Ovary (tissue), 10 donors: ENCODE measurements at places on chromosomes 11 and 22. TPM values are rescaled to one million over a fixed set of nuclear protein-coding genes. Genes with fewer than 3 reads are reported as not detected.

Gene USP47
- 43.9 TPM for total RNA-seq

Gene SCGB1A1
- total RNA-seq = not detected

Gene ESAM
- 24.7 TPM for total RNA-seq

Gene ASRGL1
- total RNA-seq = 12.3 TPM

Gene DEFB131B
- not detected for total RNA-seq

- no peak overlapping the region for H3K27ac ChIP-seq
- H3K4me1 ChIP-seq = no peaks in the 10 kb centered on the region
- H3K4me3 ChIP-seq = no peak overlapping the region
- no peaks in the 10 kb centered on the region for H3K36me3 ChIP-seq
These were observed 125.2 kb upstream of the SPON1 start for GRCh38 chr11:13837286-13837685.

DNA sequence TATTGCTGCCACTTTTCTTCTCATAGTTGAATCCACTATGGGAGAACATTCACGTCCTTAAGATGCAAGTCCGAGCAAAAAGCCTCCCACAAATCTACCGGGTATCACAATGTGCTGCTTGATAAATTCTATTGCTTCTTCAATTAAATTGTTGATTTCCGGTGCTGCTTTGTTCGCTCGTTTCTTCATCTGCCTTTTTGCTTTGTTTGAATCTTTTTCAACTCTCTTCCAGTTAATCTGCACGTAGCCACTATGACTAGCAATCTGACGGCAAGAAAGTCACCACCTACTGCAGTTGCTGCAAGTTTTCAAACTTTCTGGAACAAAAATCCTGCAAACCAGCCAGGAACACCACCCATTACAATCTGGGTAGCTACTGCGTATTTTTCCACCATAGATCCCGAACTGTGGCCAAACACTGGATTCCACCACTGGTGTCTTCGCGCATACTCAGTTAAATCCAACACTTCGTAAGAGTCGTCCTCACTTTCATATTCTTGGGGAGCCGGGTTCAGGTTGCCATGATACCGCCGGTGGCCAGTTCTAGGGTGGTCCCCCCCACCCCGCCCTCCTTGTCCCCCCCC, 59.1 kb downstream of the CLMP start:
- no peaks in the 10 kb centered on the region for H3K27me3 ChIP-seq
- H3K36me3 ChIP-seq = no peaks in the 10 kb centered on the region
- H3K27ac ChIP-seq = no peak overlapping the region
- peaks cover 6% of the 10 kb centered on the region for H3K4me1 ChIP-seq
- no peak for DNase-seq

- no peaks in the 10 kb centered on the region for H3K27me3 ChIP-seq
- peaks cover 5% of the 10 kb centered on the region for H3K4me1 ChIP-seq
These were observed 1.5 kb downstream of the FEZ1 start for GRCh38 chr11:125494561-125494960.

GRCh38 chr11:115848611-115849010, 344.4 kb upstream of the CADM1 start:
- no peak overlapping the region for H3K27ac ChIP-seq
- H3K27me3 ChIP-seq = no peaks in the 10 kb centered on the region
- H3K4me1 ChIP-seq = no peaks in the 10 kb centered on the region
- H3K36me3 ChIP-seq = no peaks in the 10 kb centered on the region
- DNase-seq = no peak
- no peak overlapping the region for H3K4me3 ChIP-seq

DNA sequence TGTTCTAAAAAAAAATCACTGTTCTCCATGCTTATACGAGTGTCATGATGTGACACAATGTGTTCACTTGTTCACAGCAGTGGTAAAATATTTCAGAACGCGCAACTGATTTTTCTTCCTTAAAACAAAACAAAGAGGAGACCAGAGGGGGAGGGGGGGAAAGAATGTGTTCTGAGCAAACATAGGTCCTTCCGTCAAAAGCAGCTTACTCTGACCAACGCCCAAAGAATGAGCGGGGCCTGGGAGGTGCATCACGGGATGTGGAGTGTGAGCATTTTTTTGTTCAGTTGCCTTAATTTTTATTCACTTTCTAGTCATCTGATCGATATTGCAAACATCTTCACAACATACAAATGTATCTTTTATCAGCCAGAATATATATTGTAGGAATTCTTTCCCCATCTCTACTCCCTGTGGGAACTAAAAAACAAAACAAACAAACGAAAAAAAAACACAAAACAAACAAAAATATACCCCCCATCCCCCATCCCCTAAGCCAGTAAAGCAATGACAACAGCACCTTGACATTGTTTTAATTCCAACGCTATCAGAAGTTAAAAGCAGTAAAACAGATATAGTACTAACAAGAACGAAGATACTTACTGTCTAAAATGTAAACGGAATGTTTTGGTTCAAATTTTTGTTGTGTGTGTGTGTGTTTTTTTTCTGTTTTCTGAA, 43.3 kb downstream of the BDNF start:
- H3K36me3 ChIP-seq = no peaks in the 10 kb centered on the region
- H3K27me3 ChIP-seq = no peaks in the 10 kb centered on the region
- H3K27ac ChIP-seq = no peak overlapping the region
- DNase-seq = no peak
- H3K4me3 ChIP-seq = no peak overlapping the region
- H3K4me1 ChIP-seq = no peaks in the 10 kb centered on the region

GRCh38 chr22:49754696-49755630, 72.7 kb downstream of the BRD1 start:
- H3K4me3 ChIP-seq = no peak overlapping the region
- no peak overlapping the region for H3K27ac ChIP-seq
- no peaks in the 10 kb centered on the region for H3K27me3 ChIP-seq
- H3K36me3 ChIP-seq = no peaks in the 10 kb centered on the region

DNA sequence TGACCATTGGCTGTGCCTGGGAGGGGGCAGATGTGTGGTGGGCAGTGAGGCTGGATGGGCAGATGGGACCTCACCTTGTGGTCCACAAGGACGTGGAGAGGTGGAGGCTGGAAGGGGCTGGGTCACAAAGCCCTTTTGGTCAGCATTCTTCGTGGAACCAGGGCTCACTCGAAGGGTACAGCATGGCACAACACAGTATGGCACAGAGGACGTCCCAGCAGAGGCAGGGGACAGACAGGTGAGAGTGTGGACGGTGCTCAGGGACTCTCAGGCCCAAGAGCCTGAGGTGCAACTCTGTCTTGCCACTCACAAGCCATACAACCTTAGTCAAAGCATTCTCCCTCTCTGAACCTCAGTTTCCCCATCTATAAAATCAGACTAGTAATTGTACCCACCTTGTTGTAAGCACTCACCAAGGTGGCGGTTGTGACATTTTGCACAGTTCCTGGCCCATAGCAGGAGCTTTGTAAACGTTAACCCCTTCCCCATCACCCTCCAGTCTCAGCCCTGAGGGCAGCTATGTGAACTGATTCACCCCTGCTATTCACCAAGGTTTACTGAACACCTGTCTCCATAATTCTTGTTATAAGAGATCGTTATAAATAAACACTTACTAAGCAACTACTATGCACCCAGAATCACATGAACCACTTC, 11.6 kb upstream of the TSKU start:
- peaks cover 31% of the 10 kb centered on the region for H3K4me1 ChIP-seq
- no peak for DNase-seq
- H3K27ac ChIP-seq = peak overlapping the region; percentile 58
- H3K27me3 ChIP-seq = no peaks in the 10 kb centered on the region
- no peak overlapping the region for H3K4me3 ChIP-seq
- no peaks in the 10 kb centered on the region for H3K36me3 ChIP-seq

GRCh38 chr11:122750049-122750448, 88.3 kb upstream of the CRTAM start:
- H3K4me3 ChIP-seq = no peak overlapping the region
- H3K4me1 ChIP-seq = no peaks in the 10 kb centered on the region
- H3K27me3 ChIP-seq = no peaks in the 10 kb centered on the region
- no peaks in the 10 kb centered on the region for H3K36me3 ChIP-seq
- no peak for DNase-seq

DNA sequence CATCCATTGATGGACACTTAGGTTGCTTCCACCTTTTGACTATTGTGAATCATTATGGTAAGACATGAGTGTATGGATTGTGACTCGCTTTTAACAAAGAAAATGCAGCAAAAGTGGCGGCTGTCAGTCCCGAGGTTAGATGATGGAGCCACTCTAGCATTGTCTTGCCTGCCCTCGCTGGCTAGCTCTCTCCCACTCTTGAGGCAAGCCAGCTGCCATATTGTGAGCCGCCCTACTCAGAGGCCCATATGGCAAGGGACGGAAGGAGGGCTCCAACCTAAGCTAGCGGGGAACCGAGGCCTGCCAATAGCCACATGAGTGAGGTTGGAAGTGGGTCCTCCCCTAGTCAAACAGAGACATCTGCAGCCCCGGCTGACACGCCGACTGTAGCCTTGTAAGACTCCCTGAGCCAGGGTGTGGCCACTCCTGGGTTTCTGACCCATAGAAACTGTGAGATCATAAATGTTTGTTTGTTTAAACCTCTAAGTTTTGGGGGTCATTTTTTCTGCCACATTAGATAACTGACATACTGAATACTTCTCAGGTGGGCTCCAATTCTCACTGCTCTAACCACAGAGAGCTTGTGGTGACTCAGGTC, 160.2 kb downstream of the LDLRAD3 start:
- no peak overlapping the region for H3K4me3 ChIP-seq
- no peaks in the 10 kb centered on the region for H3K27me3 ChIP-seq
- DNase-seq = no peak

GRCh38 chr11:128374026-128374425, 213.3 kb downstream of the ETS1 start:
- H3K27me3 ChIP-seq = no peaks in the 10 kb centered on the region
- H3K4me1 ChIP-seq = no peaks in the 10 kb centered on the region
- H3K27ac ChIP-seq = no peak overlapping the region
- no peaks in the 10 kb centered on the region for H3K36me3 ChIP-seq
- no peak for DNase-seq

GRCh38 chr11:2477254-2477653, 32.4 kb downstream of the KCNQ1 start:
- H3K4me3 ChIP-seq = no peak overlapping the region
- H3K4me1 ChIP-seq = no peaks in the 10 kb centered on the region
- H3K36me3 ChIP-seq = no peaks in the 10 kb centered on the region
- H3K27ac ChIP-seq = no peak overlapping the region

DNA sequence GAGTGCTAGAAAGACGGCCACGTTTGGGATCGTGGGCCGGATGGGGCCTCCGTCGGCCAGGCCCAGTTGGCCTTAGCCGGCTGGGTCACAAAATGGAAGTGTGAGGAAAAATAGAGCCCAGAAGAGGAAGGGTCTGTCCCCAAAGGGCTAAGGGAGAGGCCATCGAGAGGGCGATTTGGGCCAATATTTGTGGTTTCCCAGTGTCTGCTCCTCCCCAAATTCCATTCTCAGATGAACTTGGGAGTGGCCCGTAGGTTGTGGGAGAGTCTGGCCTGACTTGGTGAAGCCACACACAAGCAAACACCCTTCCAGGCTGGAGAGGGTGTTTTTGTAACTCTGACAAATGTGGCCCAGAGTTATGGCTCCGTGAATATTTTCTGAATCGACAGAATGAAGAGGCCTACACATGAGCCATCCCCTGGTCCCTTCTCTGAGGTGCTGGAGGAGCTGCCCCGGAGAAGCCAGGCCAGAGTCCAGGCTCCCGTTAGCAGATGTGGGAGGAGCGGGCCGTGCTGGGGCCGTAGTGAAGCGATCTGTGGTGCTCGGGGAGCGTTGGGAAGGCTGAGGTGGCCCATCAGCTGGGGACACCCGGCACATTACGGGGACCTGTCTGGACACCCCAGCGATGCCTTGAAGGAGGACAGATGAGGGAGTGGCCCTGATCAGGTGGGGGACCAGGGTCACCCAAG, 73.5 kb upstream of the PPARA start:
- H3K36me3 ChIP-seq = no peaks in the 10 kb centered on the region
- peaks cover 12% of the 10 kb centered on the region for H3K4me1 ChIP-seq
- H3K27ac ChIP-seq = peak overlapping the region; percentile 94
- peak; percentile 60 for DNase-seq

DNA sequence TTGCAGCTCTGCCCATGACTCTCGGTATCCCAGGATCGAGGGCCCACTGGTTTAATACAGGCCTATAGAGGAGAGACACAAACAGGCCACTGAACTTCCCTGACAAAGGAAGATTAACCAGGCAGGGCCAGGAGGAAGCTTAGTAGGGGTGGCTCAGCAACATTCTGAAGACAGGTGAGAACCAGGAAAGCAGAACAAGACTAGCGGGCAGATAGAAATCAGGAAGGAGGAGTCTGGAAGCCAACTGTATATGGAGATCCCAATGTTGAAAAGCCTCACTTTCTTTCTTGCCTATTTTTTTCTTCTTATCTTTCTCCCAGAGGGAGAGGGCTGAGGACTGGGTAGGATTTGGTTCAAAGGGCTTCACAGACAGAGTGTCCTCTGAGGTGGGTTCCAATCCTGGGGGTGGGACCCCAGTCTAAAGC, 5.4 kb downstream of the PI4KA start:
- peaks cover 5% of the 10 kb centered on the region for H3K4me1 ChIP-seq
- H3K27ac ChIP-seq = no peak overlapping the region
- H3K4me3 ChIP-seq = no peak overlapping the region
- H3K27me3 ChIP-seq = no peaks in the 10 kb centered on the region

GRCh38 chr11:79110321-79110720, 330.5 kb downstream of the TENM4 start:
- H3K4me1 ChIP-seq = peaks cover 14% of the 10 kb centered on the region
- H3K27ac ChIP-seq = no peak overlapping the region
- H3K27me3 ChIP-seq = no peaks in the 10 kb centered on the region
- H3K36me3 ChIP-seq = no peaks in the 10 kb centered on the region
- DNase-seq = no peak

DNA sequence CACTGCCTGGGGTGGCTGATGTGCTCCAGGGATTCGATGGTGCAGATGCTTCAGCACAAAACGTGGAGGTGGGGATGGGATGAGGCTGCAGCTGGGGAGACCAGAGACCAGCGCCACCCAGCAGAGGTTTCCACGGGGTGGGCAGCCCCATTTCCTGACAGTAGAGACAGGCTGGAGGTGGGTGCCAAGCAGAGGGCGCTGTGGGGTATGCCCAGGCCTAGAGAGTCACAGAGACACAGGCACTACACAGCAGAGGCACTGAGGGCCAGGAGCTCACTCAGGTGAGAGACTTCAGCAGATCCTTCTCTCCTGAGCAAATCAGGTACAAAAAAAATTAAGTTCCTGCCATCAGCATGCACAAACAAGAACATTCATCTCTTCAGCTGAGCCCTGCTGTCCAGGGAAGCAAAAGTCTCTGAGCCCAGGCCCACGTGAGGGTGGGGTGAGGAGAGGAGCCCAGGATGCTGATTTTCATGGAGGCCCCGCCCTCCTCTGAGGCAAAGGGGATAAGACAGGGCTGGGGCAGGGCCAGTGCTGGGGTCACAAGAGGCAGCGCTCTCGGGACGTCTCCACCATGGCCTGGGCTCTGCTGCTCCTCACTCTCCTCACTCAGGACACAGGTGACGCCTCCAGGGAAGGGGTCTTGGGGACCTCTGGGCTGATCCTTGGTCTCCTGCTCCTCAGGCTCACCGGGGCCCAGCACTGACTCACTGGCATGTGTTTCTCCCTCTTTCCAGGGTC, 53.1 kb downstream of the GGTLC2 start:
- H3K27ac ChIP-seq = no peak overlapping the region
- no peaks in the 10 kb centered on the region for H3K36me3 ChIP-seq
- no peaks in the 10 kb centered on the region for H3K4me1 ChIP-seq
- H3K27me3 ChIP-seq = no peaks in the 10 kb centered on the region
- no peak overlapping the region for H3K4me3 ChIP-seq
